ENCODE measurements at places on chromosomes 2 and 18. TPM values are rescaled to one million over a fixed set of nuclear protein-coding genes. Genes with fewer than 3 reads are reported as not detected.

DRC1 gene
- total RNA-seq = not detected

DNA sequence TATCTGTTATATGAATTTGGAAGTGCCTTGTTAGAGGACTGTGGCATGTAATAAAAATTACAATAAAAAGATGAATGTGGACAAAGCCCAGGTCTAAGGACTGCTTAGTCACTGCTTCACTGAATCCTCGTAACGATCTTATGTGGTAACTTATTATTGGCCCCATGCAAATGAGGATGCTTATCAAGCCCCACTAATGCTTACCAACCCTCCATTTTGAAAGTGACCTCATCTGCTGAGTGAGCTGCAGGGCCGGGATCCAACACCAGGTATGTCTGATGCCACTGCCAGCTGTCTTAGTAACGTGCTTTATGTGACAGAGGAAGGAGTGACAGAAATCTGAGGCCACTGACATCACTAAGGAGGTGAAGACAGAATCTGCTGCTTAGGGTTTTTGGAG lies 65.3 kb upstream of the CCDC85A start:
- no peak for DNase-seq

DNA sequence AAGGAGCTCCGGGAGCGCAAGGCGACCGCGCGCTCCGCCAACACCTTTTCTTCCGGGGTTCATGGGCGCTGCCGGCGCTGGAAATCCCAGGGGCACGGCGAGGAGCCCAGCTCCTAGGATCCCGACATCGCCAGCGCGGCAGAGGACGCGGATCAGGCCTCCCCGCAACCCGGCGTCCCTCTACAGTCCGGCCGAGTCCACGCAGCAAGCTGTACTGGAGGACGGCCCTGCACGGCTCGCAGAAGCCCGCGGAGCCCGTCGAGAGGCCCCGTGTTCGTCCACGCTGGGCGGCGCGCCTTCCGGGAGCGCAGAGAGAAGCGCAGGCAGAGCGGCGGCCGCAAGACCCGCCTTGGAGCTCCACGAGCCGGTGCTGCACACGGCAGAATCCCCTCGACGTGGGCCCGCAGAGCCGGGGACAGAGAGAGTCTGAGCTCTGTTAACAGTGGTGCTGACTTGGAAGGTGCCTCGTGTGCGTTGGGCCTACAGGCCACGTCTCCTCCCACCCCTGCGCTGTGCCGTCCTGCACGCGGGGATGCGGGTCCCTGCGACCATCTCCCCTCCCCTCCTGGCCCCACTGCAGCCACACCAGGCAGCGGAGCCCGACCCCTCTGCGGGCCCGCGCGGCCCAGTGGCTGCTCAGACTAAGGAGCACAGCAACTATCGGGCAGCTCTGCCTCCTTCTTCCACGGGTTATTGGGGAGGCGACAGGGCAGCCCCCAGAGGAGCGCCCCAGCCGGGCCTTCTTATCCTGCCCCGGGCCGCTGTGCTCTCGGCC lies 28.1 kb upstream of the PTPN2 start:
- no peak for DNase-seq

- DNase-seq = no peak
These were observed 170.2 kb upstream of the SMAD2 start for GRCh38 chr18:48100651-48101165.

DNA sequence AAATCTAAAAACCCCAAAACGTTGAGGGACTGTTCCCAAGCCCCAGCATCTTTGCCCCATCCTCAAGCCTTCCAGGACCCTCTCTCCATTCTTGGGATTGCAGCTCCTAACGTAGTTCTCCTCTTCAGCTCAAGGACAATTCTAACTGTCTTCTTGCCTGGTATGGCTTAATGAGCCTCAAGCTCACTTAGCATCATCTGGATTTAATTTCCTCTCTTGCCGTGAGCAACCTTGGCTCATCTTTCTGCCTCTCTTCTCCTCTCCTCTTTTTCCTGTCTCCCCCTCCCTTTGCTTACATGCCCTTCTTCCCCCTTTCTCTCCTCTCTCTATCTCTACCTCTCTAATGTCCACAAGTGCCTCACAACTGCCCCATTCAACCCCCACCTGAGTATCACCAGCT lies 44.2 kb downstream of the TACR1 start:
- DNase-seq = no peak

DNA sequence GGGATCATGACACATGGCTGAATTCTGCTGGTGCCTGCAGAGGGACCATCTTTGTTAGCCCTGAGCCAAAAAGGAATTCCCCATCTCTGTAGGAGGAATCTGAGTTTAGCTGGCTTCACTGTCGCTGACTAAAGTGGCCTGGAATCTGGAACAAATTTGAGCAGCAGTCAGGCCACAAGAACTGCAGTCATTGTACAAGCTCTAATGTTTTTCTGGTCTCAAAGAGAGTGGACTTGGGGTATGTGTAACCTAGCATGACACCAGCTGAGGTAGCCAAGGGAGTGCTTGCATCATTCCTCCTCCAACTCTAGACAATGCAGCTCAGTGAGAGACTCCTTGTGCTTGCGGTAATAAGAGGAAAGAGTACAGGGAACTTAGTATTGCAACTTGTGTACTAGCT lies 539.1 kb upstream of the LRRTM4 start:
- no peak for DNase-seq

DNA sequence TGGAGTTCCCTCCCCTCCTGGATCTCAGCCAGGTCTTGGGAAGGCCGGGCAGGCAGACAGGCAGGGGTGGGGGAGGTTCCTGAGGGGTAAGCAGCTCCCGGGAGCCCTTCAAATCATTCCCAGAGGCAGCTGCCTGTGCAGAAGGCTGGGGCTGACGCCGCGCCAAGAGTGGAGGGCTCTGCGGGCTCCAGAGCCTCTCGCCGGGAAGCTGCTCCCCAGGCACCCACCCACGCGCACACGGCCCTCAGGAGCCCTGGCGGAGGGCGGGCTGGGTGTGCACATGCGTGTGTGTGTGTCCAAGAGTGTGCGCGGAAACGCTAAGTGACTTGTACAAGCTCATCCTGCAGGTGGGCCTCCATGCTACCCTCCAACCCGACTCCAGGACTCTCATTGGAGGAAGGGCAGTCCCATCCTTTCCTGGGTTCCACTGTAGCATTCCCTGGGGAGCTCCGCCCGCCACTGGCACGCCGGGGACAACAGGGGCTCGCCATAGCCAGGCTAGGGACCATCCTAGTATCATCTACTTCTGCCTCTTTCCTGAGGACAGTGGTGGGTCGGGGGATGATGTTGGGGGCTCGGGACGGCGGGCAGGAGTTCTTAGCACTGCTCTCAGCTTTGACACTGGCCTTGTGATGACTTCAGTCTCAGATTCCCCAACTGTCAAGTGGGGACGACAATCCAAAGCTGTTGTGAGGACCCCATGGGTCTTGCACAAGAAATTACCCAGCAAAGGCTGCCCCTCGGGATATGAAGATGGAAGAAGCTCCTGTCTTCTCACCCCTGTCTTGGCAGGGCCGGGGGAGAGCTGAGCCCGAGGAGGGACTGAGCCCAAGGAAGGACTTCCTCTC lies 50.3 kb downstream of the INHBB start:
- no peak for DNase-seq
